ENCODE measurements at places on chromosomes 12 and 14. TPM values are rescaled to one million over a fixed set of nuclear protein-coding genes. Genes with fewer than 3 reads are reported as not detected.
A peak's percentile ranks its signal among the peaks of the same experiment; 100 is the strongest.

DNA sequence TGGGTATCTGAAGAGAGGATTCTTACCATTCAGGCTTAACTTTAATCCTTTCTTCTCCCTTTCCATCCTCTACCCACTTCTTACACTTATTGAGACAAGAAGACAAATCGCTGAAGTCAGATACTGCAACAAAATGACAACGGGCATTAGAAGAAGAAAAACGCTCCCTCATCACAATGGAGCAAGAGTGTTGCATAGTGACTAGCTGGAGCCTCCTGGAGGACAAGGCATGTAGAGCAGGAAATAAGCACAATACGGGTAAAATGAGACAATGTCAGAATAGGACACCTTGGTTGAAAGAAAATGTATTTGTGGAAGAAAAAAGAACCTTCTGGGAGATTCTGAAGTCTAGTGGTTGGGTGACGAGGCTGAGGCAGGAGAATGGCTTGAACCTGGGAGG lies 501.0 kb downstream of the RERGL start:
- DNase-seq, result peak; percentile 1

DNA sequence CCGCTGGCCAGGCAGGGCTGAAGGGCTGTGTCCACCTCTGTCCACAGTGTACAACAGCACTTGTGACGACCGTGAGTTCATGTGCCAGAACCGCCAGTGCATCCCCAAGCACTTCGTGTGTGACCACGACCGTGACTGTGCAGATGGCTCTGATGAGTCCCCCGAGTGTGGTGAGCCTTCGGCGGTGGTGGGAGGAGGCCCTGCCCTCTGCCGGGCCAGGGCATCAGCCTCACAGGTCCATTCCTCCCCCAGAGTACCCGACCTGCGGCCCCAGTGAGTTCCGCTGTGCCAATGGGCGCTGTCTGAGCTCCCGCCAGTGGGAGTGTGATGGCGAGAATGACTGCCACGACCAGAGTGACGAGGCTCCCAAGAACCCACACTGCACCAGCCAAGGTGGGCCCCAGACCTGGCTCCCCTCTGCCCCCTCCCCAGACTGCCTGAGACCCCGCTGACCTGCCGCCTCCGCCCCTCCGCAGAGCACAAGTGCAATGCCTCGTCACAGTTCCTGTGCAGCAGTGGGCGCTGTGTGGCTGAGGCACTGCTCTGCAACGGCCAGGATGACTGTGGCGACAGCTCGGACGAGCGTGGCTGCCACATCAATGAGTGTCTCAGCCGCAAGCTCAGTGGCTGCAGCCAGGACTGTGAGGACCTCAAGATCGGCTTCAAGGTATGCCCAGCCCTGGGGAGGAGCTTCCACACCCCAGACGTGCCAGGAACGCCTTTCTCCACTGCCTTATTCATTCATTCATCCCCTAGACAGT lies 20.8 kb upstream of the NXPH4 start:
- DNase-seq, result no peak

DNA sequence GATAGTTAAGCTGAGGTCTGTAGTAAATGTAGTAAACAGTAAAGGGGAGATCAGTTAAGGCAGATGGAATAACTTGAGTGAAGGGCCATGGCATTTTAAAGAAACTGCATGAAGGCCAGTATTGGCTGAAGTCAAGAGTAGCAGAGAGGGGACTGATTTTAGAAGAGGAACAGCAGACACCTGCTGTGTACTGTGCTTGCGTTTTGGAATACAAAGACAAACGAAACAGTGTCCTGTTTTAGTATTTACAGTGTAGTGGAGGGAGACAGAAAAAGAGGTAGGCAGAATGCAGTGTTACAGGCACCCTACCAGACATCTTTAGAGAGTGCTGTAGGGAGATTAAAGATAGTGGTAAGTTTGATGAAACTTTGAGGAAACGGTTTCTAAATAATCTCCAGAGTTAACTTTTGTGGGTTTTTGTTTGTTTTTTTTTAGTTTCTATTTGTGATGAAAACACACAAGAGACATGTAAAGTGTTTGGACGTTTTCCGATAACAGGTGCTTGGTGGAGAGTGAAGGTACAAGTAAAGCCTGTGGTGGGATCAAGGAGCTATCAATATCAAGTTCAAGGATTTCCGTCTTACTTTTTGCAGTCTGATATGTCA lies 2.1 kb downstream of the HELB start:
- DNase-seq, result no peak

GRCh38 chr12:57029457-57029856 lies 13.1 kb upstream of the TAC3 start:
- DNase-seq, result no peak

- no peak for DNase-seq
Measured at GRCh38 chr12:68878283-68878682, 54.7 kb downstream of the CPM start.

- DNase-seq, result peak; percentile 75
Measured at GRCh38 chr12:64103825-64104740, 118.0 kb downstream of the KICS2 start.

DNA sequence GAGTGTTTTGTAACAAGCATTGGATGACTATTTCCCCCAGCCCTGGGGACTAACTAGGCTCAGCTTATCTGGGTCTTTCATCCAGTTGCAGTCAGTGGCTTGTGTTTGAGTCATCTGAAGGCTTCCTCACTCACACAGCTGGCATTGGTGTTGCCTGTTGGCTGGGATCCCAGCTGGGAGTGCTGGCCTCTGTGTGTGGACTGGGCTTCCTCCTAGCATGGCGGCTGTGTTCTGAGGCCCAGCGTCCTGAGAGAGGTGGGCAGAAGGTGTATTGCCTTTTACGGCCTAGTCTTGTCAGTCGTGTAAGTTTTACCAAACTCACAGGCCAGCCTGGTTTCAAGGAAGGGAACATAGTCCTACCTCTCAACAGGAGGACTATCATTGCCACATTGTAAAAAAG lies 28.3 kb upstream of the PPP2R5C start:
- DNase-seq, result peak; percentile 64

DNA sequence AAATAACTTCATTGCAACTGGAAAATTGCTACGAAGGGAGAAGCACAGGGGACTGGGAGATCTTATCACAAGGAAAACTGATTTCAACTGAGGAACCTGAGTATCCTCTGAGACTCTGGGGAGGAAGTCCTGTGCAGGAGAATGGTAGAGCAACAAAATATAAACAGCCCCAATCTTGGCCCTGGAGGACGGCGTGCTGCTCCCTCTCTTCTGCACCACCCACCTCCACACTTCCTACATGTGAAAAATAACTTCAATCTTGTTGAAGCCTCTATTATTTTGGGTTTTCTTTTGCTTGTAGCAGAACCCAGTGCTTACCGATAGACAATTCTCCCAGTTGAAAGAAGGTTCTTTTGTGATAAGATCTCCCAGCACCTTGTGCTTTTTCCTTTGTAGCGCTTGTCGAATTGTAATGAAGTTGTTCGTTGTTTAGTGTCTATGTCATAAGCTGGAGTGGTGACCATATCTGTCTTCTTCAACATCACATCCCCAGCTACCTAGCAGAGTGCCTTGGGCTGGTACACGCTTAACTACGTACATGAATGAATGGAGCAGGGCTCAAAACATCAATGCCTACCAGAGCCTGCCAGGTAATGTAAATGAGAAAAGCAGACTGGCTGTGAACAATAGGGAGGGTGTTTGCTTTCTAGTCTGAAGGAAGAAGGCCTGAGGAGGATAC lies 2.8 kb upstream of the CD4 start:
- DNase-seq, result no peak

GRCh38 chr12:32589165-32589865 lies 89.8 kb upstream of the DNM1L start:
- DNase-seq, result no peak

DNA sequence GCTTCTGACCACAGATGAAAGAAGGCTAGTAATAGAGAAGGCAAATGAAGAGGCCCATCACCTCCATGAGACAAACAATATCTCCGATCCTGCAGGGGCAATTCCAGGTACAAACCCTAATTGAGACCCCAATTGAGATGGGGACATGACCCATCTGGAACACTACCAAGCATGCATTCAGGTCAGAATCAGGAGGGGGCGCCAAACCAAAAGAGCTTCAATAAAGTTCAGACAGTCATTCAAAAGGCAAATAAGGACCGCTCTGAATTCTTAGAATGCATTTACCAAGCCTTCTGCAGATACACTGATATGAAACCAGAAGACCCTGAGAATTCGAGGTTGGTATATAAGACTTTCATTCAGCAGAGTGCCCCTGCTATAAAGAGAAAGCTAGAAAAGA lies 10.2 kb upstream of the EDDM3B start:
- no peak for DNase-seq

GRCh38 chr12:81626406-81626805 lies 132.7 kb downstream of the PPFIA2 start:
- no peak for DNase-seq

DNA sequence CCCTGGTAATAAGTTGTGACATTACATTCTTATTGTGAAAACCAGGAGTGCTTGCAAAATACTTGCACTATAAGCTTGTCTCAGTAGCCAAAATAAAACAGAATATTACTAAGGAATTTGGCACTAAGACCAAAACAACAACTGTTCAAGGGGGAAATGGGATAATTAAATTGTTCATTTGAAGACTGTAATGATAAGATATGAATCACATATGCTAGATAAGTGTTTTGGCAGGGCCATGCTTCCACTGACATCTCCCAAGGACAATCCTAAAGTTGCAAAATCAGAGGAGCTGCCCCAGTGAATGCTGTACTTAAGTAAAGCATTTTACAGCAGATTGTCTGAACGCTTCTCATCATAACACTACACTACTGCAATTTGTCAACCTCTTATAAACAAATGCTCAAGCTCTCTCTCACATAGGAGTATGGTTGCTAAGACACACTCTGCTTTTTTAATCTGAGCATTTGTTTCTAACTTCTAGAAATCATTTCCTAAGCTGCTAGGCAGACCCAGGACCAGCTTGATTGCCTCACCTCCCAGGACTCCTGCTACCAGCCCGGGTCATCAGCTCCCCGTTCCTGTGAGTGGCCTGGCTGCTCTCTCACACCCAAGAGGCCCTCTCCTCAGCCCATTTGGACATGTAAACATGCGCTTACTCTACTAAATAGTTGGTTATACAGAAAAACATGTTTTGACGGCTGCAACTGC lies 191.5 kb downstream of the PAX9 start:
- peak; percentile 41 for DNase-seq

GRCh38 chr12:76250256-76250655 lies 98.0 kb downstream of the BBS10 start:
- DNase-seq, result peak; percentile 54

DNA sequence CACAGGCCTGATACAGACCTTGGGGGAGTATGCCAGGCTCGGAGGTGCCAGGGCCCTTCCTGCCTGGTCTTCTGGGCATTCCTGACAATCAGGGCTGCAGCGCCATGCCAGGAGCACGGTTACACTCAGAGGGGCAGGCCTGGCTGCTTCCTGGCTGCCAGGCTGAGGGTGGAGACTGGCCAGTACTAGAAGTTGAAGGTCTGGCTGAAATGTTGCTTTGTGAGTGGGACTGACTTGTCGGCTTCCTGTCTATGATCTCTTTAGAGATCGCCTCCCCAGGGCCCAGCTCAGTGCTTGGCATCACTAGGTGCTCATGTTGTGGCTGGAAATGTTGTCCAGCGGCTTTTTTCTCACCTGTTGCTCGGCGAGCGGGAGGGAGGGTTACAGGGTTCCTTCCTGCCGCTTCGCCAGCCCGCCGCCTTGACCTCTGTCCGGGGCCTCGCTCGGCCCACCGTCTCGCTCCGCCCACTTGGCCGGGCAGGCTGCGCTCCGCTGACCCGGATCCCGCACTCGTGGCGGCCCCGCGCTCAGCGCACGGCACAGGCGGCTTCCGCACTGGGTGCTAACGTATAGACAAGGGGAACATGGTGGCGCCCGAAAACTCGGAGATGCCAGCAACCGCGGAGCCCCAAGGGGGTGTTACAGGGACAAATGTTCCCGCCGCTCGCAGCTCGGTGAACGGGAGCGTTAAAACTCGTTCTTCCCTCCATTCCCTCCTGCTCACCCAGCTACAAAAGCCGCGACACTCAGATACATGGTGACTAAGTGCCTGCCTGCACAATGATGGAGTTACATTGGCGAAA lies 32.6 kb downstream of the PAPLN start:
- peak; percentile 34 for DNase-seq

- DNase-seq, result no peak
Measured at GRCh38 chr14:32473464-32473855, 144.4 kb downstream of the AKAP6 start.

- DNase-seq, result no peak
Measured at GRCh38 chr12:9793779-9794395, 33.2 kb upstream of the CD69 start.

- DNase-seq, result peak; percentile 28
Measured at GRCh38 chr14:68627868-68628604, 164.8 kb downstream of the ZFP36L1 start.

- no peak for DNase-seq
Measured at GRCh38 chr12:9760699-9761418, at the start of gene CD69. TSS of gene CD69 (minus strand) at chr12:9760901. CDS start at chr12:9760820, 81 bp downstream.

DNA sequence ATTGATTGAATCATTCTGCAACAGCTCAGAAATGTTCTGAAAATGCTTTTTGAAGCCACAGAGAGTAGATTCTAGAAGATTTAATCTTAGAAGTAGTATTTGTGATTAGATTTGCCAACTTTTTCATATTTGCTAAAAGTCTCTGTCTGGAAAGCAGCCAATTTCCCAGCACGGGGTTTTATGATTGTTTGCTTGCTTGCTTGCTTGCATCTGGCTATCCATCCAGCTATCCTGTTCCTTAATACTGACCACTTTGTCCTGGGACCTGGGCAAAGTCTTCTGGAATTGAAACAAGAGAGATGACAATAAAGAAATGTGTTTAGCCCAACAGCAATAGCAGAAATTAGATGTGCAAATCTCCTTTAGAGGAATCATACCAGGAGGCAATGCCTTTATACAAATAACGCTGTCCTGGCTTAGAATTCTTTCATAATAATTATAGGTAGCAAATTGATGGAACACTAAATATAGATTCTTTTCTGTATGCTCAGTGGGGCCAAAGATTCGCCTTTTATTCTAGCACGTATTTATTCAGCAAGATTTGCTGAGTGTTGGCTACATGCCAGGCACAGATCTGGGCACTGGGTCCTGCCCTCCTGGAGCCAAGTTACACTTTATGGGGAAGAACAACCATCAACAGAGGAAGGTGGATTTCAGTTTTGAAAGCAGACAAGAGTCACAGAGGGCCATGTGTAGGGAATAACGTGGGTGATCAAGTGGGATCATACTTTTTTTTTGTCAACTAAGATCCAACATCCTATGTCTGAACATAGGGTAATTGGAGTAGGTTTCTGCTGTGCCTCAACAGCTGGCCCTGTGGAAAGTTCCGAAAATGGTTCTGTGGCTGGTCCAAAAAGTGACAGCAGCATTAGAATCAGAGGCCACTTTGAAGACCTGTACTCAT lies 25.3 kb downstream of the MYBPC1 start:
- DNase-seq, result no peak

Gene MIP
- not detected for total RNA-seq

Gene KRT85
- not detected for total RNA-seq

Gene ADGRD1
- total RNA-seq, result 7.3 TPM

Gene ESRRB
- total RNA-seq, result not detected

Gene KCNA1
- total RNA-seq, result not detected

Gene BICDL1
- total RNA-seq, result not detected

Gene DRAM1
- 155 TPM for total RNA-seq

Gene ERBB3
- 0.66 TPM for total RNA-seq

Gene MYH6
- not detected for total RNA-seq

Gene HOXC13
- not detected for total RNA-seq

Measured in fibroblast of lung (primary cell).